ENCODE measurements at places on chromosomes 16 and 17. TPM values are rescaled to one million over a fixed set of nuclear protein-coding genes. Genes with fewer than 3 reads are reported as not detected.

The FBXO39 gene
- not detected for total RNA-seq

The MEIOB gene
- 2.6 TPM for total RNA-seq

The CDH3 gene
- total RNA-seq = 28.3 TPM

The DYNC1LI2 gene
- total RNA-seq = 194 TPM

GRCh38 chr17:79696610-79696982 is 34.1 kb upstream of the ENPP7 start:
- no peak for DNase-seq

The PLCG2 gene
- 13.6 TPM for total RNA-seq

- no peak for DNase-seq
Observed at GRCh38 chr17:4833941-4834680, 971 bp downstream of the MINK1 start.

DNA sequence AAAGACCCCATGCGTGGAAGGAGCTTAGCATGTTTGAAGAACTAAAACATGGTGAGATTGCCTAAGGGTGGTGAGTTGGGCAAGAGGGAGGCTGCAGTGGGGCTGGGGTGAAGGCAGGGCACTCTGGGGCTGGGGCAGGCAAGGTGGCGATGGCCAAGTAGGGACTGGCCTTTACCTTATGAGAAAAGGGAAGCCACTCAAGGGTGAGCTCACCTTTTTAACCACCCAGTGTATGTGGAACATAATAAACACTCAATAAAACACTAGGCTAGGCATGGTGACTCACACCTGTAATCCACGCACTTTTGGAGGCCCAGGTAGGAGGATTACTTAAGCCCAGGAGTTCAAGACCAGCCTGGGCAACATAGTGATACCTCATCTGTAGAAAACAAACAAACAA is 37.7 kb downstream of the LYRM9 start:
- no peak for DNase-seq

DNA sequence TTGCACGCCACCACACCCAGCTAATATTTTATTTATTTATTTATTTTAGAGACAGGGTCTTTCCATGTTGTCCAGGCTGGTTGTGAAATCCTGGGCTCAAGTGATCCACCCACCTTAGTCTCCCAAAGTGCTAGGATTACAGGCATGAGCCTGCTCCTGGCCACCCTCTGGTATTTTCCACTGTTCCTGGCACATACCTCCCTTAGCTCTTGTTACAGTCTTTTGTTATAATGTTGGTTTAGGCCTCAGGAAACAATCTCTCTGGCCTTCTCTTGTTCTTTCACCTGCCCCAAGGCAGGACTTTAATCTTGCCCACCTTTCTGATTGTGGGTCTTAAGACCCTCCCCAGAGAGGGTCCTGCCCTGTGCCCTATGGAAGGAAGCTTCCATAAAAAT is 3.6 kb upstream of the CYTH1 start:
- DNase-seq = no peak

DNA sequence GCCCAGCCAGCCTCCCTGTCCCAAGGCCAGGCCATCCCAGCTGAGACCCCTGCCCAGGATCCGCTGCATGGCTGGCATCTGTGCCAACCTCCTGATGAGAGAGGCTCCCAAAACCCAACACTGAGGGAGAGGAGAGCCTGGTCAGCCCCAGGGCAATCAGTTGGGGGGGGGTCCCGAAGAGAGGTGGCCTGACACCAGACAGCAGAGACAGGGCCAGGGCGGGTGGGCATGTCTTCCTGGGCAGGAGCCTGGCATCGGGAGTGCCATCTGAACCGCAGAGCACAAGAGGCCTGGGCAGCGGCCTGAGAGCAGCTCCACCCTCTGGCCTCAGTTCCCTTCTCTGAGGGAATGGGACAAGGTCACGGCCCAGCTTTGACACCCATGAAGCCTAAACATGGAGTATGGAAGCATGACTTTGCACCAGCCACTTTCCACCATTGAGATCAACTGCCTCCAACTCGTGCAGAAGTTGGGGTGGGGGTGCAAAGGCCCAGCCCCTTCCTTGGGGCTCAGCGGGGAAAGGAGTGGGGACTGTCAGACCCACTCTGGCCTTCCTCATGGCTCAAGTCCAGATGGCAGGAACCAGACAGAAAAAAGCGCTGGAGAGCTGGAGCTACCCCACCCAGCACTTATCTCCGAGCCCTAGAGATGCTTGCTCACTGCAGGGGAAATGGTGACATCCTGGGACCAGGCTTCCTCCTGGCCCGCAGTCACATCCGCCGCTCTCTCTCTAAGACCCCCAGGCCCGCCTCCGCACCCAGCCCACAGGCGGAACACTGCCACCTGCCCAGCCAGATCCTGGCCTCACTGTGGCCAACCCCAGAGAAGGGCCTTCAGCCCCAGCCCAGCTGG is 9.7 kb downstream of the RHBDF2 start:
- no peak for DNase-seq

DNA sequence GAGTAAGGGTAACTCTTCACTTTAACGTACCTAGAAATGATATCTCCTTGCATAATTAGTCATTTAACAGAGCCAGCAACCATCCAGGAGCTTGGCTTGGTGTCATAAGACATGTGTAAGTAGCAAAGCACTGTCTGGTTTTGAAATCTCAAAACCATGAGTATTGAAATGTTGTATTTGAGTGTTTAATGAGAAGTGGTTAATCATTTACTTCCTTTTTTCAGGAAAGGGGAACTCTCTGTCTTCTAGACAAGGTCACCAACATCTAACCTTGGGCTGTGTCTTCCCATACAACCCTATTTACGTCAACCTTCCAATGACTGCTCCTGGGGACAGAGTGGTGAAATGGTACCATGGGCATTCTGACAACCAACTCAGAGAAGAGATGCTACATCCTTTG is 27.1 kb downstream of the PMP22 start:
- DNase-seq = no peak

DNA sequence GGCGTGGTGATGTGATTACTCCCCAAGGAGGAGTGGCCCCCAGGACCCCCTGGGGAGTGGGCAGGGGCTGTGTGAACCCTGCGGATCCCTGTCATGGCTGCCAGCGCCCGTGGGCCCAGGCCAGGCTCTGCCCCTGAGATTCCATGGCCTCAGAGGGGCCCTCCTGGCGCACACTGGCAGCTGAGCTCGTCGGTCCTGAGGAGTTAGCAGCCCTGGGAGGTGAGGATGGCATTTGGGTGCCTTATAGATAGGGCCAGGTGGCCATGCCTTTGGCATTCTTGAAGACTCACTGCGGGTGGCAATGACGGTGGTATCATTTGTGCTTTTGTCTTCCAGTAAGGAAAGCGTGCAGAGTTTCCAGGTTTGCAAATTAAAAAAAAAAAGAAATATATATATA is 146.8 kb upstream of the GSE1 start:
- DNase-seq = no peak

The NATD1 gene
- 6.6 TPM for total RNA-seq

GRCh38 chr17:12990041-12990808 is 27.6 kb downstream of the ELAC2 start:
- peak; percentile 23 for DNase-seq

The MYL4 gene
- total RNA-seq = 5.2 TPM

DNA sequence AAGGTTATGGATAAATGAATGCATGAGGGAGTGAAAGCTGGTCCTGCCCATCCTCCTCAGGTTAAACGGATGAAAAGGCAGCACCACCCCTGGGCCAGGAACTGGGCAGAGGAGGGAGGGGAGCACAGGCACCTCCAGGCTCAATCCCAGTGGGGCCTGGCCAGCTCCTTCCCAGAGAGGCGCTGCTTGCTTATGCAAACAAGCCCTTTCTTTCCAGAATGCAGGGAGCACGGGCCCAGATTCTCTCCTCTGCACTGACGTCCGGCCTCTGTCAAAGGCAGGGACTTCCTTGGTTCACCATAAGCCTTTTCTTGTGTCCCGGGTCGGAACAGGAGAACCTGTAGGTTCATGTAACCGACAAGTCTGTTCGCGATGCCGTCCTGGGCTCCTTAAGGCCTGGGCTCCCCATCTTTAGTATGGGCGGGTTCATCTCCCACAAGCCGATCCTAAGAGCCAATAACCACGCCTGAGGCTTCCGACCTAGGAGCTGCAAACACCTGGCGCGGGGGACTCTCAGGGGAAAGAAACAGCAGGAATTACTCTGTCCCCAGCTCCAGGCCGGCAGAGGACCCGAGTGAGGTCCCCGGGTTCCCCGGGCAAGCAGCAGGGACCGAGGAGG is 16.3 kb downstream of the ENPP7 start:
- peak; percentile 38 for DNase-seq

The CSH2 gene
- not detected for total RNA-seq

The CIITA gene
- 4.2 TPM for total RNA-seq

The SLC5A11 gene
- not detected for total RNA-seq

DNA sequence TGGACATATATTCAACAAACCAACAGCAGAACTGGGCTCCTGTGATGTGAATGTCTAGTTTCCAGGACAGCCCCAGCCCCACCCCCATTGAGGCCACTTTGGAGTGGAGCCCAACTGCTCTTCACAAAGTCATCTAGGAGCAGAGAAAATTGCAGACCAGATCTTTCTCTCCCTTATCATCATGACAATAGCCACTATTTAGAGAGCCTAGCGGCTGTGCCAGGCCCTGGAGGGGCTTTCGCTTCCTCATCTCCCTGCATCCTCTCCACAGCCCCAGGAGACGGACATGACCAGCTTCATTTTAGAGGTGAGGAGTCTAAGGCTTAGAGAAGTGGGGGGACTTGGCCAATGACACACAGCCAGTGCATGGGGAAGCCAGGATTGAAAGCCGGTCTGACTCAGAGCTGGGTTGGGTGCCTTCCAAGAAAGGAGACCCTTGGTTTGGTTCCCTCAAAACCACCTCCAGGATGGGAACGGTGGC is 1.4 kb downstream of the PRSS8 start:
- DNase-seq = no peak

- no peak for DNase-seq
Observed at GRCh38 chr17:49681106-49681979, 3.4 kb upstream of the SPOP start.

DNA sequence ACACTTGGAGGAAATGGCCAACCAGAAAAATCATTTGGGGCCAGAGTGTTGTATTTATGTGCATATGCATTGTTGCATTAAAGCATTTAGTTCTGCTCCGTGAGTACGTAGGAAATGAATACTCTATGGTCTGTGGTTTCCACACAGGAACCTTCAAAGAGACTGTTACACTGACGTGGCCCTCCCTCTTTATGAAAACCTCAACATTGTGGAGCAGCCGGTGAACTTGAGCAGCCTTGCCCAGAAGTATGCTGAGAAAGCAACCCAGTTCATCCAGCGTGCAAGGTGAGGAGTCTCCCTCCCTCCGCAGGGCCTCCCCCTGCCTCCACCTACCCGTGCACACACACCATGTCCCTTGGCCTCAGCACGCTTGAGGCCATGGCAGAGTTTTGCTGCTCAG is 65.2 kb downstream of the ARSG start:
- DNase-seq = no peak

DNA sequence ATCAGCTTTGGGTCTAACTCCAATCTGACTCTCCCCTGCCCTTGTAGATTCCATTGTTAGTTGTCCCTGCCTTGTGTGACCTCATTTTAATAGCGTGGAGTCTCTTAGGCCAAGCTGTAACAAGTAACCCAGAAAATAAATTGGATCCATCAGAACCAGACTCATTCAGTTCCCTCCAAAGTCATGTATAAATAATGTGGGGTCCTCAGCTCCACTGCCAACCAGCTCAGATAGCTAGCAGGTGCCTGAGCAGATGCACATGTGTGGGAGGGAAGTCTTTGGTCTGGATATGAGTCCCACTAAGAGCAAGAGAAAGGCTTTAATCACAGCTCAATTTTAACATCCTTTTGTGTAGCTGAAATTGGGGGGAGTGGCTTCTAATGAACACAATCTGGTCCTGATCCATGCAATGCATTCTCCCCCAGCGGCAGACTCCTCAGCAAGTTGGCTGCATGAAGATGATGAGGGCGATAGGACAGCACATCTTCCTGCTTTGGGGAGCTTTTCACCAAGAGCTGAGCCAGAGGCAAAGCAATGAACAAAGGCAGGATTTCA is 151.6 kb downstream of the ABCC12 start:
- DNase-seq = no peak

- no peak for DNase-seq
Observed at GRCh38 chr16:84246679-84247077, 6.9 kb upstream of the KCNG4 start.

GRCh38 chr16:11797957-11798299 is 870 bp upstream of the ZC3H7A start:
- DNase-seq = no peak

DNA sequence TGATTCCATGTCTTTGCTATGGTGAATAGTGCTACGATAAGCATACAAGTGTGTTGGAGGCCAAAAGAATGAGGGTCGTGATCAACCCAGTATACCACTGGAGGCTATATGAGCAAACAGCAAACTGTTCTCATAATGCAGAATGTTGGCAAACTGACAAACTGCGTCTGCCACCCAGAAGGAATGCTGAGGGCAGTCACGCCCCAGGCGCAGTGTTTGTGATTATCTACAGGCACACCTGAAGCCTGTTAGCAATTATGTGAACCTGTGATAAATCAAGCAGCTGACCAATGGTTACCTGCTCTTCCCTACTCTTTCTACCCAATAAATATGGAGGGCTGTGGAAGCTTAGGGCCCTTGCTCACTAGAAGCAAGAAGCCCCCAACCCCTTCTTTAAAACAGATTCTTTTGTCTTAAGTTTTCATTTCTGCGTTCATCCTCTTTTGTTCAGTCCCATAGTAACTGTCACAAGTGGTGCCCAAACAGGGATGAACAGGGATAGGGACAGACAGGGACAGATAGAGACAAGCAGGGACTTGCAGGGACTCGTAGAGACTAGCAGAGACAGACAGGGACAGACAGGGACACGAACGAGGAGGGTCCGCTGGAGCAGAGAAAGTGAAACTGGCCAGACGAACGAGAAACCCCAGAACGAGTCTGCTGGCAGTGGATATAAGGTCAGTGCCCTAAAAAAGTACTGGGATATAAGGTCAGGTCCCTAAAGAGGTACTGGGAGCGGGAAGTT is 25.1 kb downstream of the CD300LG start:
- no peak for DNase-seq

The FOXL1 gene
- total RNA-seq = 8.9 TPM

DNA sequence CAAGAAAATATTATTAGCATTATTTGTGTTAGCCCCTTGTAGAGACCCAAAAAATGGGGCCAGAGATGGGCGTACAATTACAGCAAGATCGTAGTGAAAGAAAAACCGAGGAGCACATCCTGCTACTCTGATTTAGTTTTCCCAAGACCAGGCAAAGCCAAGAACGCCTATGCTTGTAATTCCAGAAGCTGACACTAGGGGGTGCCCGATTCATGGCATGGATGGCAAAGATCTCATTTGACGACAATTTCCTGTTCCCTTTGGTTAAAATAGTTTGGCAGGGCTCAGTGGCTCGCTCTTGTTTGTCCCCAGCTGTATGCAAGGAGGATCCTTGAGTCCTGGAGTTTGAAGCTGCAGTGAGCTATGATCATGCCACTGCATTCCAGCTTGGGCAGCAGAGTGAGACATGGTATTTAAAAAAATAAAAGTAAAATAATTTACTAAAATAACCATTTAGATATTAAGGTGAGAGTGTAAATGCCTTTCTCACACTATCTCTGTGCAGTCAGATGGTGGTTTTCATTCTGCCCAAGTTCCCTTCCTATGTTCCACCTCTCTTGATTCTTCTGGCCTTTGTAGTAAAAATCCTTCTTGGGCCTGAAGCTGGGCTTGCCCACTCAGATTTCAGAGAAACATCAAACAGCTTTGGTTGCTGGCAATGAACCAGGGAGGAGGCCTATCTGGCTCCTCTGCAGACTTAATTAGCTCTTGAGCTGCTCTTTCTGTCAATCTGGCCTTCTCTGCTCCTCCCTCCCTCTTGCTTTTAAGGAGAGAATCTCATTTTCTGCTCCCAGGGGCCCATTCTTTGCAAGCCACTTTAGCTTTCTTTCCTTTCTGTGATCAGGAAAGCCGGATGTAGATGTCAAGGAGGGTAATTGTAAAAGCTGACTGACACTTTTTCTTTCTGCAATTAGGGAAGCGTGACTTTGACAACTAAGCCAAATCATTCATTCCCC is 31.2 kb downstream of the TMEM238L start:
- DNase-seq = peak; percentile 94
